ENCODE measurements at places on chromosomes 7 and 10.

DNA sequence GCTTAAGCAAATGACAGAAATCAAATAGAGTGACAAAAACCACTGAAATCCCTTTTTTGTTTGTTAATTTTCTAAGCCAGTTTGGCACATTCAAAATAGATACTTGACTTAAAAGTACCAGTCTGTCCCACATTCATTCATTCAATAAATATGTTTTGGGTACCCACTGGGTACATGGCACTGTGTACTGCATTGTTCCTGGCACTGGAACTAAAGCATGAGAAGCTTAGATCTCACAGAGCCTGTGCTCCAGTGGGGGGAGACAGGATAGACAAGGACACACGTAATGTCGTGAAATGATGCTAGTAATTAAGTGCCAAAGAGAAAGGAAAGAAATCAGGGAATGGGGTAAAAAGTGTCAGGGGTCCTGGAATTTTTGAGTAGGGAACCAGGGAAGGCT, 13.0 kb downstream of the MTURN start:
- H3K27ac ChIP-seq = no peak overlapping the region
- H3K4me1 ChIP-seq = peaks cover 9% of the 10 kb centered on the region
- no peak overlapping the region for H3K4me3 ChIP-seq
- DNase-seq = no peak
- no peaks in the 10 kb centered on the region for H3K36me3 ChIP-seq

DNA sequence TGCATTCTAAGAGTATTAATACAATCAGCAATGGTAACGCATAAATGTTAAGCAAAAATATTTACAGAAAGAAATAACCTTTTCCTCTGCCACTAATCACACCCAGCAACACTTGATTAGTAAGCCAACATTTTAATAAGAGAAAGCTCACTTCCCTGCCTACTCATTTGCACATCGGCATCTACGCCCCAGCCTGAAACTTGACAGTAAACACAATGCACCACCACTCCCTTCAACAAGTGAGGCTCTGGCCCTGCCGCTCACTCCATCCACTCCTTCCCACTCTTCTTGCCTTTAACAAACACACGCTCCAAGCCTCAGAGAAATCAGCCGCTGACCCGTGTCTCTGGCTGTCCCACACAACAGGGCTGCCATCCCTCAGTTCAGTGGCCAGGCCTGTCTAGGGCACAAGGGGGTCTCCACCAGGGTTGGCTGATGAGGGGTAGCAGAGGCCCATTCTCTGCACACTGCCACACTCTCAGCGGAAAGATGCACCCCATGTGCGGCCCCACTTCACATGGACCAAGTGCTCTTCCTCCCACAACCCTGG, 54.6 kb downstream of the CTBP2 start:
- H3K27ac ChIP-seq = no peak overlapping the region
- peaks cover 11% of the 10 kb centered on the region for H3K4me1 ChIP-seq
- H3K4me3 ChIP-seq = no peak overlapping the region
- peaks cover 8% of the 10 kb centered on the region for H3K36me3 ChIP-seq
- DNase-seq = no peak

DNA sequence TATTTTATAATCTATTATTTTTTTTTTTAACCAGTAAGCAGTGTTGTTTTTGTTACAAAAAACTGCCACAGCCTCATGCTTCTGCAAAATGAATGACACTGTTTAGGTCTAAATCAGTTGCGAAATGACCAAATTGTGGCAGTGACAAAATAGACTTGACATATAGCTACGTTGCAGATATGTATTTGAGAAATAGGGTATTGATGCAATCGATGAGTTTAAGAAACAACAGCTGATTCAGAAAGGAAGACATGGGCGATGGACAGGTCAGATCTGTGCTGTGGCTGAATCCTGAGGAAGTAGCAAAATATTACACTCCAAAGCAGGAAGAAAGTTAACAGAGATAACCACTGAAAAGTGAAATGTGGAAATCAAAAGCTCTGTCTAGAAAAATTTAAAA, 89.0 kb upstream of the STEAP4 start:
- no peak overlapping the region for H3K27ac ChIP-seq
- no peak for DNase-seq
- H3K4me3 ChIP-seq = no peak overlapping the region
- no peaks in the 10 kb centered on the region for H3K4me1 ChIP-seq
- H3K27me3 ChIP-seq = no peaks in the 10 kb centered on the region

GRCh38 chr7:84813376-84813775, 373.5 kb downstream of the SEMA3D start:
- no peak overlapping the region for H3K4me3 ChIP-seq
- H3K36me3 ChIP-seq = no peaks in the 10 kb centered on the region
- H3K27ac ChIP-seq = no peak overlapping the region
- no peak for DNase-seq
- H3K27me3 ChIP-seq = no peaks in the 10 kb centered on the region
- H3K4me1 ChIP-seq = no peaks in the 10 kb centered on the region

DNA sequence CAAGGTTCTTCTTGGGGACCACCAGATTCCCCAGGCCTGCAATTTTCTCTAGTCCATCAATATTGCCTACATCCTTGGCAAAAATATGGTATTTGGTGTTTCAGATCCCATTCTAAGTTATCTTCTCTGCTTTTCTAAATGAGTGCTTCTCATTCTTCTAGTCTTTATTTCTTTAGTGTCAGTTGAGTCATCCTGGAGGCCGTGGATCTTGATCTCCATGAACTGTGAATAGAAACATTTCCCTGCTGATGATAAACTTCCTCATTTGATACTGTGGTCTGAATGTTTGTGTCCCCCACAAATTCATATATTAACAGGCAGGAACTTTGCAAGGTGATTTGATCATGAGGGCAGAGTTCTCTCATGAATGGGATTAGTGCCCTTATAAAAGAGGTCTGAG, 779.3 kb downstream of the INHBA start:
- no peaks in the 10 kb centered on the region for H3K36me3 ChIP-seq
- peaks cover 14% of the 10 kb centered on the region for H3K4me1 ChIP-seq
- DNase-seq = no peak
- no peaks in the 10 kb centered on the region for H3K27me3 ChIP-seq
- H3K27ac ChIP-seq = no peak overlapping the region

- H3K27me3 ChIP-seq = no peaks in the 10 kb centered on the region
- DNase-seq = peak; percentile 85
- peak overlapping the region; percentile 65 for H3K27ac ChIP-seq
- no peaks in the 10 kb centered on the region for H3K36me3 ChIP-seq
These were observed 59.0 kb upstream of the SORCS3 start for GRCh38 chr10:104581884-104582601.

GRCh38 chr10:30438021-30438850, 4.3 kb downstream of the MAP3K8 start:
- peak; percentile 44 for DNase-seq
- H3K27me3 ChIP-seq = no peaks in the 10 kb centered on the region
- peak overlapping the region; percentile 73 for H3K27ac ChIP-seq
- no peaks in the 10 kb centered on the region for H3K36me3 ChIP-seq

- H3K4me1 ChIP-seq = peaks cover 10% of the 10 kb centered on the region
- no peak overlapping the region for H3K27ac ChIP-seq
- DNase-seq = no peak
- H3K27me3 ChIP-seq = no peaks in the 10 kb centered on the region
These were observed 53.3 kb downstream of the SH3PXD2A start for GRCh38 chr10:103802081-103802480.

DNA sequence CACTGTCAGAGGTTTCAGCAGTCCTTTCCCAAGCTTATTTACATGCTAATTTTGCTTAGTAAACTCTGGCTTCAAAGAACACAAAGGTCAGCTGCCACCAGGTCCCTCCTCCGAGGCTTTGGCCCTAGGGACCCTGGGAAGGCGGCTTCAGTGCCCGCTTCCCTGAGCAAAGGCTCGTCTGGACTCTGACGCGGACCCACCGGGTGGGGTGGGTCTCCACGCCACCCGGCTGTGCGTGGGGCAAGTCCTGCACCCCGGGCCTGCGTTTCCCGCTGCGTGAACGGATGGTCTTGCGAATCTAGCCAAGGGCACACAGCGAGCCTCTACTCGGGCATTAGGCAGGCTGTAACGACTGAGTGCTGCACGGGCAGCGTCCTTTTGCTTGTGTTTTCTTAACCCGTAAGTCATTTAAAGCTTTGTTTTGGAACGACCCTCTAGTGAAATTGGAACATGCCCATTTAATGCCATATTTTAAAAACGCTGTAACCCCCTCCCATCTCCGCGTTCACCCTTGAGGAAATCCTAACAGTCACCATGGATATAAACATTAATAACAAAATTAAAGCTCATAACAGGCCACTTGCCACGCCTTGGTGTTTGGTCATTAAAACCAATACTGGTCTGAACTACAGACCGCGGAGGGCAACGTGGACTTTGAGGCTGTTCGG, 828 bp downstream of the BNIP3 start:
- no peak for DNase-seq
- H3K4me1 ChIP-seq = peaks cover 17% of the 10 kb centered on the region
- H3K27ac ChIP-seq = no peak overlapping the region
- no peaks in the 10 kb centered on the region for H3K27me3 ChIP-seq
- H3K36me3 ChIP-seq = no peaks in the 10 kb centered on the region
